ENCODE measurements at places on chromosomes 2 and 18.

DNA sequence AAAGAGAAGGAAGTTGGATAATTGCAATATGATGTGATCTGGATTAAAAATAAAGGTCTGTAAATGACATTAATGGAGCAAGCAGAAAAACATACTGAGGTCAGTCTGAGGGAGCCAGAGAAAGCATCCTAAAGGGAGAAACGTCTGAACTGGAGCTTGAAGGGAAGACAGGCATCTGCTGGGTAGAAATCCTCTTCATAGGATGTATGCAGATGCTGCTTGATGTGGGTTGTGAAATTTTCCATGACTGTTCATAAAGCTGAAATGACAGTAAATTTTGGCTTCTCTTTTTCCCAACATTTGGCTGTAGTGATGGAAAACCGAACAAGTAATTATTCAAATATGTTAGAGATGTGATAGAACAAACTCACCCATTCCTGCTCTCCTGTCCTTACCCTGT, 287.6 kb downstream of the CAMKMT start:
- no peak for DNase-seq

GRCh38 chr2:204982303-204982702, 437.0 kb downstream of the PARD3B start:
- no peak for DNase-seq

GRCh38 chr2:46858702-46859090, 56.9 kb downstream of the MCFD2 start:
- DNase-seq, result no peak

DNA sequence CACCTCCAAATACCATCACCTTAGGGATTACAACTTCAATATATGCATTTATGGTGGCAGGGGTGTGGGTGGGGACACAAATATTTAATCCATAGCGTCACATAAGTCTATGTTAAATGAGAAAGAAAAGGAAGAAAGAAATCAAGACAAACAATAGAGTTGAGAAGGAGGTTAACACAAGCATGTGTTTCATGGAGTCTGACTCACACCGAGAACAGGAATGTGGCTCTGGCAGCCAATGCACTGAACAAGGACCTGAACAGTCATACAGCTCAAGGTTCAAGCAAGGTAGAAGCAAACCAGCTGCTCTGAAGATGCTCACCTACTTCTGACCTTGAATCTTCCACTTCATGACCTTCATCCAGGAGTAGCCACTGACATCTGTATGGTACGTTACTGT, 36.2 kb upstream of the LPIN1 start:
- DNase-seq, result no peak

DNA sequence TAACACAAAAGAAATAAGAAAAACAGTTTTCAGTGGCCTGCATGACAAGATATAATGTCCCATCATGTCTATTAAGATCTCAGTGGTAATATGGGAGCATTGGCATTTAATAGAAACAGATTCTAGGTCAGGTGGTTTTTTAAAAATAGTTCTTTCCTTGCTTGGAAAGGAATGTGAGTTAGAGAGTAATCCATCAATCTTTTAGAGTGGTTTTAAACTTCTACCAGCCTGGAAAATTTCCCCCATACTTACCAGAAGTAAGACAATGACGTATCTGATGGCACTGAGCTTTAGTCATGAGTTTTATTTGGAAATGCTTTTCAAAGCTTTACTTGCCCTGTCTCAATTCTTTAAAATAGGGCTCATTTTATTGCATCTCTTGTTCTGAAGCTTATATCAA, 441.7 kb upstream of the SMIM21 start:
- no peak for DNase-seq

DNA sequence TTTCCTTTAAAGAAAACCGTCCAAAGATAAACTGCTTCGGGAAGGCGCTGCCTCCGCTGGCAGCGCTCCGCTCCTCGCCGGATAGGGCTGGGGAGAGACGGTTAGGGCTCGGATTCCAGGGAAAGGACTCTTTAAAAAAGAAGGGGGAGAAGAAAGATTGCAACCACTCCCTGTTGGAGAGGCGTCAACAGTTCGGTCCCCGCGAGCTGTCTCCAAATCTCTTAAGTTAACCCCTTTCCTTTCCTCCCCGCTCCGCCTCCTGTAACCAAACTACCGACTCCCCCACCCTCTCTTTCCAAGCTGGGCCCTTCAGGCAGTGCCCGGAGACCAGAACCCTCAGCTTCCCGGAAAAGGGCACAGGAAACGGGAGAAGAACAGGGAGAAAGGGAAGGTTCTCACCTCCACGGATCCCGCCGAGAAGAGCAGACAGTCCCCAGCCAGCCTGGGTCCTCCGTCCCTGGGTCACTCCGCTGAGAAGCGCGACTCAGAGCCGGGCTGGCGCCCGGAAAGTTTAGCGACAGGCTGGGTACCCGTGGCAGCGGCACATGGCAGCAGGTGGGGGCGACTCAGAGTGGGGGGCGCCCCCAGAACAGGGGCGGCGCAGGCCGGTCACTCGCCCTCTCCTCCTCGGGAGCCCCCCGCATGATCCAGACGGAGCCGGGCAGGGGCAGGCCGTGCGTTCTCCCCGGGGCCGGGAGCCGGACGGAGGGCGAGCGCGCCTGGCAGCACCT, 675 bp downstream of the FZD5 start:
- DNase-seq, result no peak

DNA sequence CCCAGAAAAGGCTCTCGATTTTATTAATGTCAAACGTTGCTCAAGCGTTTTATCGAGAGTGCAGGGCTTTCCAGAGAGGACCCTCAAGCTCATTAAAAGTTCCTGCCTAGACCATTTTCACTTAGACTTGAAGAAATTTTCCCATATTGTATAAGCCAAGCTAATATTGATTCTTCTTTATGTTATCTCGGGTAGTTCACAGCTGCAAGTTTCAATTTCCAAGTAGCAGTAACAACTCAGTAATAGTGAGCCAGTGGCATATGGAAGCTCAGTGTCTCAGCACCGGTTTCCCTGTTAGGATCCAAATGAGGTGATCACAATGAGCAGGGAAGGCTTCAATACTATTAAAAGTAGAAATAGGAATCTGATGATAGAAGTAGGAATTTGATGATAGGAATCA, 274.5 kb downstream of the TMX3 start:
- DNase-seq, result no peak

- DNase-seq, result no peak
These were observed 173.7 kb downstream of the ASXL3 start for GRCh38 chr18:33751613-33752221.

GRCh38 chr2:174597009-174597344, 627 bp downstream of the WIPF1 start:
- no peak for DNase-seq

GRCh38 chr2:136000502-136000901, 15.1 kb upstream of the DARS1 start:
- no peak for DNase-seq

- DNase-seq, result no peak
These were observed 25.4 kb downstream of the HDAC4 start for GRCh38 chr2:239375278-239376061.

GRCh38 chr2:185441486-185442005, 297.1 kb upstream of the FSIP2 start:
- DNase-seq, result no peak

DNA sequence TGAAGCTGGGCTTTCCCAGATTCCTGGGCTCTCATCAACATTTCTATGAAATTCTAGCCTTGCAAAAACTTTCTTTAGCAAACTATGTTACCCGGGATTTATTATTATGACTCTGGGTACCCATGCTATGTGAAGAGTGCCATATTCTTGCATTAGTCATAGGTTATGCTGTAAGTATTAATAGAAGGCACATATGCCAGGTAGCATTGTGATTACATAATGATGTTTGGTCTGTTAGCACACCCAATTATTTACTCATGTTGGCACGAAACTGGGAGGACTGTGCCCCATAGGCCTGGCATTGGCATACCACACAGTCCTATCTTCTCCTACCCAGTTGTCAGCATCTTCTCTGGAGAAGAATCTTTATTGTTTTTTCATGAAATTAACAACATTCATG, 171.0 kb downstream of the SLC4A3 start:
- no peak for DNase-seq

- DNase-seq, result no peak
These were observed 58.1 kb downstream of the NCKAP1 start for GRCh38 chr2:182980115-182980514.

DNA sequence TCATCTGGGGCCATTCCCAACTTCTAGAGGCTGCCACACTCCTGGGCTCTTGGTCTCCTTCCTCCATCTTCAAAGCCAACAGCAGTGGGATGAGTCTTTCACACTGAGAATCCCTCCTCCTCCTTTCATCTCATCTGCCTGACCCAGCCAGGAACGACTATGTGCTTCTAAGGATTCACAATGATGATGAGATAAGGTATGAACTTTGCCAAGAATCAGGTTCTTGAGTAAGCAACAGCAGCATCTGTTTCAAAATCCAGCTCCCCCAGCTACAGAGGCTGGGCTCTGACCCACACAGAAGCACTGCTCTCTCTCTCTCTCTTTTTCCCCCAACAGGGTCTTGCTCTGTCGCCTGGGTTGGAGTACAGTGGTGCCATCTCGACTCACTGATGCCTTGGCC, 46.4 kb downstream of the TIMM21 start:
- DNase-seq, result no peak

- DNase-seq, result no peak
These were observed 194.5 kb downstream of the IKZF2 start for GRCh38 chr2:212956665-212957607.

DNA sequence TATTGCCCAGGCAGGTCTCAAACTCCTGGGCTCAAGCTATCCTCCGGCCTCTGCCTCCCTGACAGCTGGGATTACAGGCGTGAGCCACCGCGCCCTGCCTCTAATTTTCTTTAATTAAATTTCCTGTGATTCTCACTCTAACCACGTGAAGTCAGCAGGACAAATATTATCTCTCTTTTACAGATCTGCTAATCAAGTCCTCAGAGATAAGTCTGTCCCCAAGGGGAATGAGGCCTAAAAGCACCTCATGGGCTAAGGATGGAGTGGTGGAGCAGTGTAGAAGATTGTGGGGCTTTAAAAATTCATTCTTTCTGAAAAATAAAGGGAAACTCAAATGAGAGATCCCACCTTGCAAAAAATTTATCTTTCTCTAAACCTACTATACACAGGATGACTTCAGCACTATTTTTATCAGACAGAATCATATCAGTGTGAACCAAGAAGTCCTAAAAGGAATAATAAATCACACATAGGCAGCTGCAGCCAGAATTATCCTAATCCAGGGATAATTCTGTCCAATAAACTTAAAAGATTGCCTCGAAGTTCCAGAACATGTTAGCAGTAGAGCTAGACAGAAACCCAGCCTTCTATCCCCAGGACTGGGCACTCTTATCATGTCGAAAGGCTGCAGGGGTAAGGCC, 38.3 kb upstream of the BMPR2 start:
- no peak for DNase-seq

- no peak for DNase-seq
These were observed 29.2 kb upstream of the SETBP1 start for GRCh38 chr18:44651478-44651877.

GRCh38 chr18:73897517-73897916, 250.1 kb downstream of the FBXO15 start:
- no peak for DNase-seq

DNA sequence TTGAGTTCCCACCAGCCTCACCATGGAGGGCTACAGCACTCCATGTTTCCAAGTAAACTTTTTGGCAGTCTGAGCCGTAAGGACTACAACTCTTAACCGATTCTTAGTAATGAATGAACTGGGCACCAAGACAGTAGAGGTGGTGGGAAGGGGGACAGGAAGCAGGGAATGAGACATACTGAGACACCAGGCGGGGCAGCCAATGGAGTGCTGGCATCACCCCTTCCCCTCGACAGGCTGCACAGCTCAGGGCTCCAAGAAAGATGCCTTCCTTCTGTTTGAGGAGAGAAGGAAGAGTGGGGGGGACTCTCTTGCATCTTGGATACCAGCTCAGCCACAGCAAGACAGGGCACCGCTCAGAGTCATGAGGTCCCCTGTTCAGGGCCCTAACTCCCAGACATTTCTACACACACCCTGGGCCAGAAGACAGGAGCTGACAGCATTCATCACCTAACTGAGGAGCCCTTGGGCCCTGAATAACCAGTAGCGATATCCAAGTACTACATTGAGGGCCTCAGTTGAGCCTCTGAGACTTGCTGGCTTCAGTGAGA, 45.2 kb downstream of the USP34 start:
- no peak for DNase-seq

GRCh38 chr2:239983004-239983778, 42.0 kb downstream of the NDUFA10 start:
- no peak for DNase-seq

DNA sequence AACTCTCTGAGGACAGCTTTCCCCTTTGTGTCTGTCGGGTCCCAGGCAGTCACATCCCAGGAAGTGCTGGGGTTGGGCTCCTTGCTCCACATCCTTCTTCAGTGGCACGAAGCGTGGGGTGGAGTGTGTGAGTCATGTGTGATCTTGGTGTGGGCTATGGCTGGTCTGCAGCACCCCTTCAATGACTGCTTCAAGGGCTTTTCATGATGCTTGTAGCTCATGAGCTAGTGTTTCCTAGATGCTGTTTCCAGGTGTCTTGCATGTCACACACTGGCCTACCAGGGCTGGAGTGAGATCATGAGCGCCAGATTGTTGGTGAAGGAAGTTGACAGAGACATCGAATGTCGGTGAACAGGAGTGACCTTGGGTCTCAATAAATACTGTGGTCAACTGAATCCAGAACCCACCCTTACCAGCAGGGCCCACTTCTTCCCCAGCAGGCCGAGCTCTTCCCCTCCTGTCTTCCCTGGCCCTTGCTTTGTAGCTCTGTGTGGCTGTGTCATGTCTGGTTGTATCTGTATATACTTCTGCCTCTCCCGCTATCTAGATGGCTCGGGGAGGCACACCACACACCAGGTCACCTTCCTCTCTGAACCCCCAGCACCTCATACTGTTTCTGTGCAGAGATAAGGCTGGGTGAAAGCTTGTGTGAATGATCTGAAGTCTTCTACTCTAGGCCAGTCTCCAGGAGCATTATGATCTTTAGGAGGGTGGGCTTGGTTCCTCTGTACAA, 3.8 kb downstream of the C2orf92 start:
- no peak for DNase-seq

DNA sequence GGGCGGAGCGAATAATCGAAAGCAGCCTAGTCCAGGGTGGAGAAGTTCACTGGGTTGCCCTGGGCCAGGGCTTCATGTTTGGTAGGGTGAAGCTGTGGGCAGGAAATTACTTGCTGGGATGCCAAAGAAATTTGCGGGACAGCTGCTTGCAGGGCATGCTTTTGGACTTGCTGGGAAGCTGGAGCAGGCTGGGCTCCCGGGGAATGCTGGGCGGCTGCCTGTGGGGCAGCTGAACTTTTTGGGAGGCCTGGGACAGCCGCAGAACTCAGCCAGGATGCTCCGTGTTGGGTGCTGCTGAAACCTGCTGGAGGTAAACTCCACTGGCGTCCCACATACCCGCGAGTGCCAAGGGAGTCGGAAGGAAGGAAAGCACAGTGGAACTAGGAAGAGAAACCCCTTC, 31.9 kb downstream of the ASB1 start:
- DNase-seq, result no peak

GRCh38 chr2:42907835-42908234, 115.5 kb upstream of the HAAO start:
- DNase-seq, result no peak

All from stimulated activated CD8-positive, alpha-beta memory T cell treated with anti-CD3 and anti-CD28 coated beads, Interleukin-7, amount 100 ng/mL, for 4 hours (primary cell).